ENCODE measurements at places on chromosomes 13 and 19.

- DNase-seq, result no peak
These were observed 188.1 kb downstream of the UGGT2 start for GRCh38 chr13:95865080-95865615.

- no peak for DNase-seq
These were observed at the start of gene SHANK1 for GRCh38 chr19:50719566-50719965. Gene SHANK1, minus strand, starts transcription at chr19:50719802. Its CDS starts 2,883 bp downstream, at chr19:50716919.

- DNase-seq, result peak; percentile 74
These were observed at the start of gene ZNF888 for GRCh38 chr19:52922841-52923777. Gene ZNF888, minus strand, starts transcription at chr19:52923428. Its CDS starts 5,555 bp downstream, at chr19:52917873.

- DNase-seq, result no peak
These were observed 1.2 kb downstream of the CIRBP start for GRCh38 chr19:1270213-1270853.

DNA sequence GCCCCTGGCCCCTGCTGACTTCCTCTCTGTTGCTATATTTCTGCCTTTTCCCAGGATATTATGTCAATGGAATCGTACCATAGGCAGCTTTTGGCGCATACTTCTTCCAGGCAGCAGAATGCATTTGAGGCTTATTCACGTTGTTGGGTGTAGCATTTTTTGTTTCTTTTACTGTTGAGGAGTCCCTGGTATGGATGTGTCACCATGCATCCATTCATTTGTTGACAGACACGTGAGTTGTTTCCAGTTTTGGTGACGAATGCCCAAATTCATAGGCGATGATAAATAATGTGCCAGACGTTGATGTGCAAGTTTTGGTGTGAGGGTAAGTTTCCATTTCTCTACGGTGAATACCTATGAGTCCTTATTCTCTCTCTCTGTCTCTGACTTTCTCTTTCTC lies 5.0 kb downstream of the NFILZ start:
- no peak for DNase-seq

Data from stimulated activated CD4-positive, alpha-beta T cell treated with anti-CD3 and anti-CD28 coated beads, Interleukin-1b, Interleukin-23, amount 100 ng/mL, for 1 hour (primary cell).